Naive thymus-derived CD4-positive, alpha-beta T cell (primary cell): ENCODE measurements at places on chromosomes 5 and 9.
A peak's percentile ranks its signal among the peaks of the same experiment; 100 is the strongest.

- H3K27ac ChIP-seq, result no peak overlapping the region
- H3K4me3 ChIP-seq, result no peak overlapping the region
- H3K36me3 ChIP-seq, result no peaks in the 10 kb centered on the region
- no peaks in the 10 kb centered on the region for H3K27me3 ChIP-seq
- DNase-seq, result no peak
Measured at GRCh38 chr9:94908583-94909249, 182.2 kb downstream of the AOPEP start.

DNA sequence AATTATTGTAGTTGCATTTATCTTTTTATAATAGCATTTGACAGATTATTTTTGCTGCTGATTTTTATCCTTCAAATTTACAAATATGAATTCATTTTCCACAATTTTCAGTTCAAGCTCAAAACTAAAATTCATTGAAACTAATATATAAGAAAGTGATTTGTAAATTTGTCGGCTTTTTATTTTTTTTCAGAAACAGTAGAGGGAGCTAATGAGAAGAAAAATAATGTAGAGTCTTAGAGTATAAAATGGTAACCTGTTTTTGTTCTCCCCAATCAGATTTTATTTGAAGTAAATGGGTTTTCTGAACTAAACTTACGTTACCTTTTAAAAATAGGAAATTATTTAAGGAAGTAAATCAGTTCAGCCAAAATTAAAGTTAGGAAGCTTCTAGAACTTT is 19.2 kb downstream of the PRRC1 start:
- no peak overlapping the region for H3K27ac ChIP-seq
- H3K27me3 ChIP-seq, result no peaks in the 10 kb centered on the region
- no peaks in the 10 kb centered on the region for H3K4me1 ChIP-seq
- peaks cover 7% of the 10 kb centered on the region for H3K36me3 ChIP-seq
- no peak overlapping the region for H3K4me3 ChIP-seq

GRCh38 chr5:73858776-73859175 is 232.8 kb downstream of the ARHGEF28 start:
- H3K4me1 ChIP-seq, result no peaks in the 10 kb centered on the region
- DNase-seq, result no peak
- H3K27ac ChIP-seq, result no peak overlapping the region
- no peaks in the 10 kb centered on the region for H3K36me3 ChIP-seq
- no peaks in the 10 kb centered on the region for H3K27me3 ChIP-seq

- H3K36me3 ChIP-seq, result no peaks in the 10 kb centered on the region
- no peak overlapping the region for H3K4me3 ChIP-seq
- H3K27ac ChIP-seq, result no peak overlapping the region
- no peaks in the 10 kb centered on the region for H3K27me3 ChIP-seq
- no peak for DNase-seq
Measured at GRCh38 chr9:561427-561826, 280.1 kb upstream of the DMRT1 start.

- peaks cover 6% of the 10 kb centered on the region for H3K4me1 ChIP-seq
- no peak overlapping the region for H3K27ac ChIP-seq
- peak overlapping the region; percentile 57 for H3K4me3 ChIP-seq
- H3K36me3 ChIP-seq, result no peaks in the 10 kb centered on the region
- H3K27me3 ChIP-seq, result peaks cover 3% of the 10 kb centered on the region
Measured at GRCh38 chr5:14143841-14144585, 871 bp downstream of the TRIO start.

- no peaks in the 10 kb centered on the region for H3K27me3 ChIP-seq
- no peaks in the 10 kb centered on the region for H3K36me3 ChIP-seq
Measured at GRCh38 chr9:108316066-108316465, 539.7 kb downstream of the ACTL7B start.

DNA sequence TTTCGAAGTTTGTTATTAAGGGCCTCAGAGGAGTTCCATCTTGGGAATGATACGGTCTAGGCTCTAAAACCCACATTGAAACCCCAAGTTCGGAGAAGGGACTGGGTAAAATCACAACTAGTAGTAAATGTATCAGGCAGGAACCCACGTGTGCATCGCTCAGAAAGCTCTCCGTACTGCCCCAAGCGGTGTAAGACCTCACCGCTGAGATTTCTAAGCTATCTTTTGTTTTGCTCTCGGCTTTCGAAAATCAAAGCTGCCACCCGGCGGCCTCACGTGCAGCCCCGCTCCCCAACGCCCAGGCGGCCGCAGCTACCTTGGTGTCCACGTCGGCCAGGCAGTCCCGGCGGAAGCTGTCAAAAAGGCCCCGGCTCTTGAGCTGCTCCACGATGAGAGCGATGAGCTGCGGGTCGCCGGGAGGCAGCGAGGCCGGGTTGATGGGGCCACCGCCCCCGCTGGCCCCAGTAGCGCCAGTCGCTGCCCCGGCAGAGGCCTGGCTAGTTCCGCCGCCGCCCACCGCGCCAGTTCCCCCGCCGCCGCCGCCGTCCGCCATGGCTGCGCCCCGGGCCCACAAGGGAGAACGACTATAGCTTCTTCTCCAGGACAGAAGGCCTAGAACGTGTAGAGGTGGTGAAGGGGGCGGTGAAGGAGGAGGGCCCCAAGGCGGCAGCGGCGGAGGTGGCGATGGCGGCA is 420 bp downstream of the BOD1 start:
- peak overlapping the region; percentile 99 for H3K27ac ChIP-seq
- peak overlapping the region; percentile 71 for H3K4me3 ChIP-seq
- peak; percentile 74 for DNase-seq
- H3K36me3 ChIP-seq, result peaks cover 24% of the 10 kb centered on the region
- H3K27me3 ChIP-seq, result no peaks in the 10 kb centered on the region
- H3K4me1 ChIP-seq, result peaks cover 24% of the 10 kb centered on the region

DNA sequence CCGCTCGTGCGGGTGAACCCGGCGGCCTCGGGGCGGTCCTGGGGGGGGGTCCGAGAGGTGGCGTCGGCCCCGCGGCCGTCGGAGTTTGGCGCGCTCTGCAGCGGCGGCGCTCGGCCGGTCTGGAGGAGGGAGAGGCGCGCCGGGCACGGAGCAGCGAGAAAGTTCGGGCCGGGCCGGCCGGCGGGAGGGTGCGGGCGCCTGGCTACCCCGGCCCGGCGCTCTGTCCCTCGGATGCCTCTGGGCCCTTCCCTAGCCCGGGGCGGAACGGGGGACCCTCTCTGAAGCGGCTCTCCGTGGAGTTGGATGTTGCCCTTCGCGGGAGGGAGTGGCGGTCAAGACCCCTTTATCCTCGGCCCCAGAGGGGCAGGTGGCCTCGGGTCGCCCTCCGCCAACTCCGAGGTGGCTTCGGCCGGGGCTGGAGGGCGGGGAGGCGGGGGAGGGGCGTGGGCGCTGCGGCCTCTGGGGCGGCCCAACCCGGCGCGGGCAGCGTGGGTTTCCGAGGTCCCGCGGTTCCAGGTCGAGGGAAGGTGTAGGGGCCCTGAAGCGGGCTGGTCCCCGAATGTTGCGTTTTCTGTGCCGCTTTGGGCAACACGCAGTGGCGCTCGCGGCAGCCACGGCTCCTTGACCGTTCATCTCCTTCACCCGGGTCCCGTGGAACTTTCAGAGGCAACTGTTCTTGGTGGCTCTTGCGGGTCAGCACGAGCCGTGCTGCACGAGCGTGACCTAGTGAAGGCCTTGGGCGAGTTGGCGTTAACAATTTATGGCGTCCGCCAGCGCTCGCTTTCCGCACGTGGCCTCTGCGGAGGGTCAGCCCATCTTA is 290.5 kb downstream of the DOCK8 start:
- H3K27ac ChIP-seq, result peak overlapping the region; percentile 56
- H3K4me1 ChIP-seq, result no peaks in the 10 kb centered on the region
- no peaks in the 10 kb centered on the region for H3K36me3 ChIP-seq
- peak overlapping the region; percentile 56 for H3K4me3 ChIP-seq
- H3K27me3 ChIP-seq, result no peaks in the 10 kb centered on the region

DNA sequence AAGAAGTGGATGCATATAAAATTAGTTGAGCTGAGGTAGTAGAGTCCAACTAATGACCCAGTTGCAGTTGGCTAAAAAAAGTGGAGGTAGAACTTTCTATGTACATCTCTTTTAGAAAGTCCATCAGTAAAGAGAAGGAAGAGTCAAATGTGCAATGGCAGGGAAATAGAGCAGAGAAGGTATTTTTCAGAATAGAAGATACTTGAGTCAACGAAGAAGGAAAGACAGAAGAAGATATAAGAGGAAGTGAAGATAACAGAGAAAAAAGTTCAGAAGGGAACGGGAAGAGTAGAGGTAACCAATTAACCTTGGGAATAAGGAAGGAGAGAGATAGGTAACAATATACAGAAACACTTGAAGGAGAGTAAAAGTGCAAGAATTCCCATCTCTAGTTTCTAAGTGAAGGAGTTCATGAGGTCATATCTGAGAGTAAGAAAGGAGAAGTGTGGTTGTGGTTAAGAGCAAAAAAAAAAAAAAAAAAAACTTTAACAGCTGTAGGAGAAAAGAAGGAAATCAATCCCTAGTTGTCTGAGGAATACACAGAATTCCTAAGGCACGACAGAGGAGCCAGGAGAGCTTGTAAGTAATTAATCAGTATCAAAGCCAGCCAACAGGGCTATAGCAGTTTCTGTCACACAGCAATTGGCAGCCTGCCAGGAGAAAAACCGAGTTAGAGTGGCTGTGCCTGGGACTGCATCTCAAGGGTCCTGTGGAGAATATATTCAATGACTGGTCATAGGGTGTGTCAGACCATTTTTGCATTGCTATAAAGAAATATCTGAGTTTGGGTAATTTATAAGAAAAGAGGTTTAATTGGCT is 61.0 kb downstream of the ARL15 start:
- DNase-seq, result peak; percentile 18
- H3K36me3 ChIP-seq, result no peaks in the 10 kb centered on the region
- H3K4me1 ChIP-seq, result no peaks in the 10 kb centered on the region
- no peak overlapping the region for H3K27ac ChIP-seq
- H3K4me3 ChIP-seq, result no peak overlapping the region

GRCh38 chr5:119365847-119366539 is 10.2 kb downstream of the TNFAIP8 start:
- no peak for DNase-seq
- no peak overlapping the region for H3K4me3 ChIP-seq
- no peaks in the 10 kb centered on the region for H3K36me3 ChIP-seq
- peaks cover 86% of the 10 kb centered on the region for H3K4me1 ChIP-seq
- H3K27me3 ChIP-seq, result no peaks in the 10 kb centered on the region
- H3K27ac ChIP-seq, result peak overlapping the region; percentile 55

DNA sequence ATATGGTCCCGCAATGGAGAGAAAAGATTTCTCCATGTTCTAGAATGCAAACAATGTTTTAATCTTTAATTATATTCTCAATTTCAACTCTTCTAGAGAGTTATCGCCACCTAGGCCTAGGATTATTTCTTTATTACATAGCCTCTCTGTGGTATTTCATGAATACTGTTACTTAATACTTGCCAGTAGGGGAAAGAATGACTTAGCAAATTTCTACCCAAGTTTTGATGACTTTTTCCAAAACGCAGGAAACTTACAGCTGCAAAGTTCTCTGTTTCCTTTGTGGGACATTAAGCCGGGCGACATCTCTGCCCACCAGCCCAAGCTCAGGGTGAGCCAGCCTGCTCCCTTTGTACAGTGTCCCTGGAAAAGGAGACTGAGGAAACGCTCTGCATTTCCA is 73.8 kb downstream of the MED27 start:
- no peaks in the 10 kb centered on the region for H3K4me1 ChIP-seq
- no peak for DNase-seq
- H3K36me3 ChIP-seq, result no peaks in the 10 kb centered on the region
- no peaks in the 10 kb centered on the region for H3K27me3 ChIP-seq
- H3K4me3 ChIP-seq, result no peak overlapping the region
- H3K27ac ChIP-seq, result no peak overlapping the region

GRCh38 chr9:97431549-97432143 is 19.8 kb downstream of the TDRD7 start:
- no peak overlapping the region for H3K4me3 ChIP-seq
- peaks cover 46% of the 10 kb centered on the region for H3K36me3 ChIP-seq
- H3K27ac ChIP-seq, result no peak overlapping the region
- DNase-seq, result no peak
- no peaks in the 10 kb centered on the region for H3K4me1 ChIP-seq

GRCh38 chr5:67161767-67162166 is 34.8 kb downstream of the CD180 start:
- no peaks in the 10 kb centered on the region for H3K27me3 ChIP-seq
- DNase-seq, result no peak
- peak overlapping the region; percentile 56 for H3K27ac ChIP-seq
- no peak overlapping the region for H3K4me3 ChIP-seq
- H3K4me1 ChIP-seq, result peaks cover 74% of the 10 kb centered on the region

GRCh38 chr5:93245226-93245625 is 335.8 kb downstream of the NR2F1-AS1 start:
- no peak overlapping the region for H3K4me3 ChIP-seq
- H3K36me3 ChIP-seq, result no peaks in the 10 kb centered on the region
- H3K27me3 ChIP-seq, result no peaks in the 10 kb centered on the region
- no peaks in the 10 kb centered on the region for H3K4me1 ChIP-seq
- H3K27ac ChIP-seq, result no peak overlapping the region

DNA sequence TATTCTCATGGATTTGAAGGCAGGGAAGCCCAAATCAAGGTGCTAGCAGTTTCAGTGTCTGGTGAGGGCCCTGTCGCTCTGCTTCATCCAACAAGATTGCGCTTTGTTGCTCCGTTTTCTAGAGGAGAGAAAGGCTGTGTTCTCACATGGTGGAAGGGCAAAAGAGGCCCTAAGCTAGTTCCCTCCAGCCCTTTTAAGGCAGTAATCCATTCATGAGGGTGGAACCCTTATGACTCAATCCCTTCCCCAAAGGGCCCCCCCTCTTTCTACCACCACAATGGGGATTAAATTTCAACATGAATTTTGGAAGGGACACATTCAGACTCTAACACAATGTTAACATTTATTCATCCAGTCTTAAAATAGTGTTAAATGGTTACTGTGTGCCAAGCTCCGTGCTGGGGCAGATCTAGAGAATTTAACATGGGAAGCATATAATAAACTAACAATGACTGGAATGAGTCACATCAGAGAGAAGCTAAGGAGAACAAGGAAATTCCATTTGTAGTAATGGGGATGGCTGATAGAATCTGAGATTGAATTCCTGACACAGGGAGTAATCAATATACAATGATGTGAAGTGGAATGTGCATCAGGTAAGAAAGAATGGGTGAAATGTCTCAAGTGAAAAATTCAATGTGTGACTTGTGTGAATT is 382.8 kb upstream of the ZNF608 start:
- H3K4me3 ChIP-seq, result no peak overlapping the region
- H3K4me1 ChIP-seq, result no peaks in the 10 kb centered on the region
- no peaks in the 10 kb centered on the region for H3K36me3 ChIP-seq
- no peak overlapping the region for H3K27ac ChIP-seq
- H3K27me3 ChIP-seq, result no peaks in the 10 kb centered on the region
- DNase-seq, result no peak

- no peak overlapping the region for H3K4me3 ChIP-seq
- no peaks in the 10 kb centered on the region for H3K36me3 ChIP-seq
- no peak for DNase-seq
- no peaks in the 10 kb centered on the region for H3K4me1 ChIP-seq
- H3K27me3 ChIP-seq, result no peaks in the 10 kb centered on the region
- no peak overlapping the region for H3K27ac ChIP-seq
Measured at GRCh38 chr9:115103746-115104477, 14.0 kb downstream of the TNC start.

DNA sequence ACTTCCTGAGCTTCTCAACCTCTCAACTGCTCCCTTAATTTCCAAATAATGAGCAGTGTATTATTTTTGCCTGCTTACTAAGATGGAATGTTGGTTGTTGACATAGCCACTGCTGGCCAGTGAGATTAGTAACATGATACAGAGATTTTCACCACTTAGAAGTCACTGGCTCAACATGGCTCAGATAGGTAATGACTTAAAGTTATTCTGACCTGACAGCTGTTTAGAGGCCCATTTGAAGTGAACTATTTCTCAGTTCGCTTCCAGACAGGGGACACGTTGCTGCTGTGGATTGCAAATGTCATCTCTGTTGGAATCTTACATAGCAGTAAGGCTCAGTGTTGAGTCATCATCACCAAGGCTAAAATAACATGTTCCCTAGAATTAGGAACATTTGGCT is 490.2 kb downstream of the TLE4 start:
- no peaks in the 10 kb centered on the region for H3K36me3 ChIP-seq
- H3K27ac ChIP-seq, result no peak overlapping the region
- DNase-seq, result no peak
- H3K27me3 ChIP-seq, result no peaks in the 10 kb centered on the region
- H3K4me3 ChIP-seq, result no peak overlapping the region

GRCh38 chr5:3350781-3351180 is 244.9 kb upstream of the IRX1 start:
- no peak overlapping the region for H3K27ac ChIP-seq
- no peak for DNase-seq
